ENCODE measurements at places on chromosomes 1 and 21. TPM values are rescaled to one million over a fixed set of nuclear protein-coding genes. Genes with fewer than 3 reads are reported as not detected.

DNA sequence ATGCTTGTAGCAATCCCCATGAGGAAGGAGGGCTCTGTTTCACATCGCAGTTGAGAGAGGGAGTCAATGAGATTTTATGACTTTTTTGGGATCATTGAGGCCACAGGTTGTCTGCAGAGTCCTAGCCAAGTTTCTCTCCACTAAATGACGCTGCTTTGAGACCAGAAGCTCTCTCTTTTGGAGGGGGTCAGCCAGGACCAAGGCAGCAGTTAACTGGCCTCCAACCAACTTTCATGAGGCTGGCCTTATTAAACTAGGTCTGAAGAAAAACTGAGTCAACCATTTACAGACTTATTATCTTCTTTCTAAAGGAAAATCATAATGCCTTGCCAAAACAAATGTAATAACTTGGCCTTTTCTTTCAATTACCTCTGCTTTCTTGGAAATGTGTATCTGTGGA is 8.6 kb downstream of the WLS start:
- DNase-seq, result no peak

GRCh38 chr21:36749935-36750575 is 51.1 kb downstream of the SIM2 start:
- peak; percentile 23 for DNase-seq

- DNase-seq, result peak; percentile 80
Observed at GRCh38 chr1:26306290-26307229, at the start of gene UBXN11. Gene UBXN11, minus strand, starts transcription at chr1:26306636. Its CDS starts 3,753 bp downstream, at chr1:26302883.

GRCh38 chr1:20552728-20553445 is 514 bp downstream of the FAM43B start:
- no peak for DNase-seq

- no peak for DNase-seq
Observed at GRCh38 chr1:58881471-58881994, 97.7 kb upstream of the JUN start.

GRCh38 chr1:72109916-72110315 is 172.4 kb downstream of the NEGR1 start:
- no peak for DNase-seq

DNA sequence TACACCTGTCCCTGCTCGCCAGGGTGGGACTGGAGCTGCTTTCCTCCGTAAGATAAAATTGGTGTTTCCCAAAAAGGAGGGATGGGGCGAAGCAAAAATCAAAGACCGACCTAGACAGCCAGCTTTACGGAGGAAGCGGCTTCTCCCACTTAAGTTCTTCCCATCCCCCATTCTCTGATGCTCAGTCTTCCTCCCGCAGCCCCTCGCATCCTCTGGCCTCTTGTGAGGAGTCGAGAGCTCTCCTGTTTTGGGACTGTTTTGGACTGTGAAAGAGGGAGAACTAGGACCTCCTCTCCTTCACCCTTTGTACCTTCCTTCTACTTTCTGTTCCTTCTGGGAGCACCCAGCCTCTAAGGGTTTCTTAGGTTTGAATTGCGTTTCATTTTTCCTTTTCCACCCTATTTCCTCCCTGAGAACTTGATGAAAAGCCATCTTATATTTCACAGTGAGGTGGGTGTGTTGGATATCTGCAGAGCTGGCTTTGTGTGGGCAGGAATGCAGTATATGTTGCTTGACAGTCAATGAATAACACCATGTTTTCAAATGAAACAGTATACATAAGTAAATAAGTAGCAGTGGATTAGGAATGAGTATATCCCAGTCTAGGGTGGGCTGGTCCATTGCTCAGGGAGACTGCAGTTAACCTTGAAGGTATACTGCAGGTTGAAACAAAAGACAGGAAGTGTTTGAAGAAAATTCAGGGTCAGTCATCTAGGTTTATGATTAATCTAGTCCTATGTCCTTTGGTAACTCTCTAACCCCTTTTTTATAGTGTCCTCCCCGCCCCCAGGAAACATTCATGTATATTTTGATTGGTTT is 848 bp downstream of the CTTNBP2NL start:
- no peak for DNase-seq

- no peak for DNase-seq
Observed at GRCh38 chr1:30125021-30125820, 598.2 kb downstream of the MATN1 start.

DNA sequence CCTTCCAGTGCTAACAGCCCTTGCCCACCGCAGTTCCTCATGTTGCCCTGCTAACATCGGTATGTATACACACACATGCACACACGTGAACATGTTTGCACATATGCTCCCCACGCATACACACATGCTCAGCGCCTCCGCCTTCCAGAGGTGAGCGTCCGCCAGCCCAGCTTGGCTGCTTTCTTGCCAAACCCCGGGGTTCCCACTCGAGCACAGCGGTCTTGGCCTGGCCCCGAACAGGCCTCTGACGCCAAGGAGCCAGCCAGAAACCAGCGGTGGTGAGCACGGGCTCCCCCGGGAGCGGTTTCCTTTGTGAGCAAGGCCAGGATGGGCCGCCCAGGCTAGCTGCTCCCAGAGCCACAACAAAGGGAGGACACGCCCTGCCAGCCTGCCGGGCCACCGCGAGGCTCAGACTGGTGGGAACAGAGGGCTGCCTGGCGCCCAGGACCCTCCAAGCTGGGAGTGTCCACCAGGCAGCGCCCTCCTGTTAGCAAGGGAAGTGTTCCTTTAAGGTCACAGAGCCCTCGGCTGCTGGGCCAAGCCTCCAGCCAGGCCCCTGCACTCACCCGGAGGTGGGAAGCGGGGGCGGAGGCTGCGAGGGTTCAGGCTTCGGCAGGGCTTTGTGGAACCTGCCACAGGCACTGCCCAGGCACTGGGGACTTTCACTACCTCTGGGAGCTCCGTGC is 65.4 kb downstream of the ALPL start:
- peak; percentile 39 for DNase-seq

DNA sequence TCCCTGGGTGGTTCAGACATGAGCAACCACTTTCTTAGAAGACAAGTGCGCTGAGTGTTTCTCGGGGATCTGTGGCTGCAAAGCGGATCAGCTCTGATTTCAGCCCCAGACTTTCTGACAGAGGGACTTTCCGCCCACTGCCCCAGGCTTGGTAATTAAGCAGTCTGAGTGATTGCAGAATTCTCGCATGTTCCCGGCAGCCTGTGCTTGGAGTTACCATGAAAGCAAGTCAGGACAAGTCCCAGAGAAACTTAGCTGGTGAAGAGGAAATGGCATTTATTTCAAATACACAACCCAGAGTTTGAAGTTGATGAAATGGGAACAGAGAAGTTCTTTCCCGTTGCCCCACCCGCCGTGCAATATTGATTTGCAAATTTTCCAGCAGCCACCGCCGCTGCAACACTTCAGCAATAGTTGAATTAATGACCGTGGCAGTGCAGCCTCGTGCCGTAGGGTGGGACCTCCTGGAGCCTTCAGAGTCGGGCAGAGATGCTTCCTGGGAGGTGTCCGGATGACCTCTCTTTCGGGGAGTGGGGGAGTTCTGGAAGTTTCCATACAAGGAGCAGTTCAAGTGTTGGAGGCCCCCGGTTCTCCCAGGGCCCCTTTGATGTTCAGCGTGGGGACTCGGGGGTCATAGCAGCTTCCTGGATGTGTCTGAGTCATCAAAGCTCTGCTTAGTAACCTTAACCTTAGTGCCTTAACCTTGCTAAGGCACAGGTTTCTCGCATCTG is 134.7 kb downstream of the KAZN start:
- peak; percentile 6 for DNase-seq

The S100A7A gene
- not detected for total RNA-seq

The SHISAL2A gene
- 0.65 TPM for total RNA-seq

The SLAMF9 gene
- not detected for total RNA-seq

The ORC1 gene
- 36.9 TPM for total RNA-seq

The VPS72 gene
- 135 TPM for total RNA-seq

The NTRK1 gene
- total RNA-seq, result 0.21 TPM

All from neural crest cell (in vitro differentiated cells).